ENCODE measurements at places on chromosomes 16 and 17. TPM values are rescaled to one million over a fixed set of nuclear protein-coding genes. Genes with fewer than 3 reads are reported as not detected.
A peak's percentile ranks its signal among the peaks of the same experiment; 100 is the strongest.

The SMIM22 gene
- total RNA-seq = not detected

GRCh38 chr16:4913130-4913773 is 23.7 kb downstream of the PPL start:
- DNase-seq = no peak

The GCGR gene
- not detected for total RNA-seq

DNA sequence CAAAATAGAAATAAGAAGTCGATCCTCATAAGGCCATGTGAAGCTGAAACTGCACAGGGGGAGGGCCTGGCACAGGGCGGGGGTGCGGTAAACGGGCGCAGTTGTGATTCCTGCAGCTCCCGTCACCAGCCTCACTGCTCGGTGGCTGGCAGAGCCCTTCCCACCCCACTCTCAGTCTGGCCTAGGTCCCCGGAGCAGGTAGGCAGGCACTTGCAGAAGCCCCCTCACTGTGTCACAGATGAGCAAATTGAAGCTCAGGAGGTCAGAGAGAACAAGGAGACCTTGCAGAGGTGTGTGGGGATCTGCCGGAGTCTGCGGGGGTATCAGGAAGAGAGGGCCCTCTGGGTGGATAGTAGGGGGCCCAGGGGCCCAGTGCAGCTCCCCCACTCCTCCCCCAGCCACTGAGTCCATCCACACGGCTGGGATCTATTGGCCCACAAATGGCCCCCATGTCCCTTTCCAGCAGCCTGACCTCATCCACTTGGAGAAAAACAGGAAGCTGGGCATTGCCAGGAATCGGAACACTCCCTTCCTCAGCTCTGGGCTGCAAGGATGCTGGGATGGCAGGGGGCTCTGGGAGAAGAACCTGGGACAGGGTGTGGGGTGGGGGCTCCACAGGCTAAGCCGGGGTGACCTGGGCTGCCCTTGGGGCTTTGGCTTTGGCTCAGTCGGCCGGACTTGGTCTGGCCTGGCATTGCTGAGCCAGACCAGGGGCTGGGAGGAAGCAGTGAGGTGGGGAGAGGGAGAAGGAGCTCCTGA is 21.4 kb upstream of the MAP3K14 start:
- DNase-seq = no peak

The TCAP gene
- total RNA-seq = 0.74 TPM

The KRT32 gene
- total RNA-seq = not detected

GRCh38 chr17:76095943-76096342 is 7.6 kb downstream of the EXOC7 start:
- DNase-seq = no peak

GRCh38 chr16:86403085-86403484 is 107.2 kb upstream of the FOXF1 start:
- no peak for DNase-seq

The CCDC144A gene
- 5.0 TPM for total RNA-seq

- no peak for DNase-seq
Observed at GRCh38 chr16:2042171-2042985, 5.3 kb downstream of the NTHL1 start.

The FOXC2 gene
- total RNA-seq = not detected

DNA sequence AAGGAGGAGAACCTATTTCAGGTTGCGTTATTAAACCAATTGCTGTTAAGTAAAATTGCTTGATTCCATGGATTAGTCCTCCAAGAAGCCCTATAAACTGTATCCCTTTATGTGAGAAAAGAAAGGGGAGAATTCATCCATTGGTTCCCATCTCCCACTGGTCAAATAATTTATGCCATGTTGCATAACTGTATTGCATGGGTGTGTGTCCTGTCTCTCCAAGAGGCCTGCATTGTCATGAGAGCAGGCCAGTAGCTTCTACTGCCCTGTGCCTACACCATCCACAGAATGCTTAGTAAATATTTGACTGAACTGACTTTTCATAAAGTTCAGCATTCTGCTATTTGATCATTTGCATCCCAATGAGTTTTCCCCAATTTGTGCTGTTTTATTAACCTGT is 11.7 kb upstream of the TOB1 start:
- DNase-seq = no peak

The SLC46A1 gene
- total RNA-seq = 2.4 TPM

- DNase-seq = no peak
Observed at GRCh38 chr17:51805765-51806164, 352.7 kb downstream of the CA10 start.

GRCh38 chr16:1580956-1581355 is 30.9 kb downstream of the IFT140 start:
- no peak for DNase-seq

The TEX14 gene
- 0.20 TPM for total RNA-seq

The IGFBP4 gene
- total RNA-seq = 9.2 TPM

DNA sequence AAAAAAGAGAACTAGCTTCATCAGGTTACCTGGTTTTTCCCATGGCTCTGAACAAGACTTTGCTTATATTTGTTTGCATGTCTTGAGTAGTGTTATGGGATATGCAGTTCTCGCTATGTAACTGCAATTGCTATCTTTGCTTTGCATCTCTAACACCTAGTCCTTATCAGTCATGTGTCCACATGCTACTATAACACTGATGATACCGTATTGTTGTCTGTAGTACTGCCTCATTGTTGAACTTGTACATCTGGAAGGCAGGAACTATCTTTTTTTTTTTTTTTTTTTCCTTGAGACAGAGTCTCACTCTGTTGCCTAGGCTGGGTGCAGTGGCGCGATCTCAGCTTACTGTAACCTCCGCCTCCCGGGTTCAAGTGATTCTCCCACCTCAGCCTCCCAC is 2.5 kb downstream of the PSME3 start:
- no peak for DNase-seq

- DNase-seq = no peak
Observed at GRCh38 chr17:17725011-17725751, 43.9 kb downstream of the RAI1 start.

- DNase-seq = peak; percentile 42
Observed at GRCh38 chr17:7557775-7558543, 591 bp upstream of the TNFSF13 start.

GRCh38 chr16:16928532-16929109 is 542.1 kb downstream of the XYLT1 start:
- DNase-seq = no peak

- no peak for DNase-seq
Observed at GRCh38 chr17:62862251-62862650, 54.1 kb upstream of the MARCHF10 start.

The CRHR1 gene
- total RNA-seq = not detected

GRCh38 chr16:73048292-73049080 is 558 bp upstream of the ZFHX3 start:
- no peak for DNase-seq

DNA sequence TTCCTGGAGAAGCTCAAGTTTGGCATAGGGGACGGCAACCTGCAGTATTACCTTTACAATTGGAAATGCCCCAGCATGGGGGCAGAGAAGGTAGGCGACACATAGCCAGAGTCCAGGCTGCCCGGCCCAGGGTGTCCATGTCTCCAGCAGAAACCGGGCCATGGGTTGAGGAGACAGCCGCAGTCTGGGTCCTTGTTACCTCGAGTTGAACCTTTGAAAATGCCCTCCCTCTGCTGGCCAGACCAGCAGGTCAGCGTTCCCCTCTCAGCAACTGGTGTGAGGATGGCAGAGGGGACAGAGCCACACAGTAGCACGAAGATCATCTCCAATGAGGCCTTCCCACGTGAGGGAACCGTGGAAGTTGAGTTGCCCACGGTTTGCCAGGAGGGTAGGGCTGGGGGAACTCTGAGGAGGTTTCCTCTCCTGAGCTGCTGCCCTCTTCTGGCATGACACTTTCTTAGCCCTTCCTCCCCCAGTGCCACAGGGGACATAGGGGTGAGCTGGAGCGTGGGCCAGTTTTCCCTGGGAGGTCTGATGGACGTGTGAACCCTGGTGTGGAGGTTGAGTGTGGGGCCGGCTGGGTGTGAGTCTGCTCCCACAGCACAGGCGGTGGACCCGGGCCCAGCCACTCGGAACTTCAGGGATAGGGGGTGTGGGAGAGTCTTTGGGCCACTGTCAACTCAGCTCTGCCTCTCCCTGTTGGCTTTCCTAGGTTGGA is 27.2 kb downstream of the PLCD3 start:
- no peak for DNase-seq

DNA sequence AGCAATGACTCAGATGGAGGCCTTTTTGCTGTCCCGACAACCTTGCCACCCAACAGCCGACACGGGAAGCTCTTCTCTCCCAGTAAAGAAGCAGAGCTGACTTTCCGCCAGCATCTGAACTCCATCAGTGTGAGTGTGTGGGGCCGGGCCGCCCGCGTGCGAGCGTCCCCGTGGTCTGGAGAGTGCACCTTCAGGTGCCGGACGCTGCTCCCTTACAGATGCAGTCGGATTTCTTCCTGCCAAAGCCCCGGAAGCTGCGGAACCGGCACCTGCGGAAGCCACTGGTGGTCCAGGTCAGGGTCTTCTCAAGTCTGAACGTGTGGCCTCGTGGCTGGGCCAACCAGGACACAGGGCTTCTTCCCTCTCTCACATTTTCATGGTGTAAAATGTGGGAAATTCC is 15.5 kb upstream of the JPT2 start:
- no peak for DNase-seq

GRCh38 chr17:76707985-76708807 is 2.6 kb downstream of the MXRA7 start:
- DNase-seq = no peak

- no peak for DNase-seq
Observed at GRCh38 chr17:62675260-62675659, 47.8 kb downstream of the MRC2 start.

- no peak for DNase-seq
Observed at GRCh38 chr16:20971401-20971800, 70.8 kb downstream of the LYRM1 start.

The IRX5 gene
- total RNA-seq = not detected

GRCh38 chr17:55273579-55274354 is 9.0 kb downstream of the HLF start:
- DNase-seq = no peak

The GPR179 gene
- 0.07 TPM for total RNA-seq

The DPEP1 gene
- total RNA-seq = not detected

DNA sequence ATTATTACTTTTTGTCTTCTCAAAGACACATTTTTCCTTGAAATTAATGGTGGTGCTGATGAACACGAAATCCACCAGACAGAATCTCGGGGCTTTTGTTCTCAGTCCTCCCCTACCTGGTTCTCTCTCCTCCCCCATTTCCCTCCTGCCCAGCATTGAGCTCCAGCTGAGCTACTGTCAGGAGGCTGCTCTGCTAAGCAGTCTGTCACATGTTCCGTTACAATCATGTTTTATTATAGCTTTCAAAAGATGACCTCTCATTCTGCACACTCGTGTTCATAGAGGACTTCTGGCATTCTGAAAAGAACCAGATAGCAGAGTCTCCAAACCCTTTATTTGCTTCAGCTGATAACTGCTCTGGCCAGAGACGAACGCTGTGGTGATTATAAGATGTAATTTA is 732.5 kb upstream of the RBFOX1 start:
- no peak for DNase-seq

The CDH15 gene
- total RNA-seq = not detected

GRCh38 chr17:72184805-72185204 is 64.0 kb downstream of the SOX9 start:
- no peak for DNase-seq

DNA sequence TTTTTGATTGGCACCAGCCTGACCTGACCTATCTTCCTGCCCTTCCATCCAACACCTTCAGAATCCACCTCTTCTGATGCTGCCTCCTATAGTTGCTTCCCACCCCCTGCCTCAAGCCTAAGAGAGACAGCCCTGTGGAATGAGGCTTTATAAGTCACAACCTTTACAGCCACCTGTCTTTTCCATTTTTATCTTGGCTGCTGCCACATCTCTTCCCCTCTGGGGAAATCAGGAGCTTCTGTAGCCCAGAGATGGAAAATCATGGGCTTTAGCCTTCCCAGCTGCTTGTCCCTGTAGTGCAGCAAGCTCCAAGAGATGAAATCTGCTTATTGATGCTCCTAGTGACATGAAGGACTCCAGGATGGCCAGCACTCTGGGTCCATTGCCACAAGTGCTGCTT is 18.7 kb downstream of the PHAF1 start:
- no peak for DNase-seq

The GP2 gene
- not detected for total RNA-seq

DNA sequence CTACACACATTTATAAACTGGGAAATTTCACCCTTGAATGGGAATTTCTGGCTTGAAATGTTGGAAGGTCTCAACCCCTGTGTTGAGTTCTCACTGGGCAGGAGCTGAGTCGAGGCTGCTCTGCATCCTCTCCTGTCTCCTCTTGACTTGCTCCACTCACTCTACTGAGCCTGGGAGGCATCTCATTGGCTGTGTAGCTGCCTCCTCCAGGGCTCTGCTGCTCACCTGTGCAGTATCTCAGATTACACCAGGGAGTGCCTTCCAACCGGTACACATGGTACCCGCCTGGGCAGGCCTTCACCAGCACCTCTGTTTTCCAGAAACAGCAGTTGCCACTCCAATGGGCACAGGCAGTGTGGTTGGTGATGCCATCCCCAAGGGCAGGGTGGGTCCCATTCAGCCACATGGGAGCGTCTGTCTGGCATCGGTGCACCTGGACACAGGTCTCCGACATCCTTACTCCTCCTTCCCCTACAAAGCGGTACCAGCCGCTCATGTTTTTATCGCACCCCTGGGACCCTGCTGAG is 3.7 kb downstream of the GP2 start:
- no peak for DNase-seq

- no peak for DNase-seq
Observed at GRCh38 chr17:31309556-31309955, 4.3 kb downstream of the EVI2B start.

The SLC6A2 gene
- not detected for total RNA-seq

DNA sequence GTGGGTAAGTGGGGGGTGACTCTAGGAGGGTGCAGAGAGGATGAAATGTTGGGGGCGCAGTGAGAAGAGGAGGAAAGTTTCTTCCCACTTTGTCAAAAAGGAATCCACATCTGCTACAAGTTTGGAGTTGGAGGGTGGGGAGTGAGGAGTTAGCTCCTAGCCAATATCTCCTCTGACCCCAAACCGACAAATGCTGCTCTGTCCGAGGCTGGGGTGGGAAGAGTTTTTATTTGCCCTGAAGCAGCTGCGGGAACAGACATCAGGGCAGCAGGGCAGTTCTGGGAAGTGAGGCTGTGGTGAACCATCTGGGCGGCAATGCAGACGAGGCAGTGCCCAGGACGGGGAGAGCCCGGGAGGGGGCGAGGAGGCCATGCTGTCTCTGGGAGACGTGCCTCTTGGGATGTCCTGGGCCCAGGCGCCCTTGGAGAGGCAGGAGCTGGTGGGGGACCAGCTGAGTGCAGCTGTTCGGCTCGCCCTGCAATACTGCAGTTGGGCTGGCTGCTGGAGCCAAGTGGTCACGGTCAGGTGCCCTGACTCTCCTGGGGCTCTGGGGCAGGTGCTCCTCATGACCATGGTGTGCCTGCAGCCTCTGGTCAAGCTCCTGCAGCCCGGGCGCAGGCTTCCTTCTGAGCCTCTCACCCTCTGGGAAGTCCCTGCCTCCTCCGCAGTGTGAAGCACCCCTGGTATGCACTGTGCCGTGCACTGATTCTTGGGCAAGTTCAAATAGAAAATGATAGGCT is 6.4 kb upstream of the SOCS3 start:
- no peak for DNase-seq

The KATNIP gene
- 7.6 TPM for total RNA-seq

The CACNA1H gene
- 0.84 TPM for total RNA-seq

The WNK4 gene
- total RNA-seq = 0.41 TPM

The SOST gene
- not detected for total RNA-seq
